ENCODE measurements at places on chromosomes 12 and 14.
A peak's percentile ranks its signal among the peaks of the same experiment; 100 is the strongest.

DNA sequence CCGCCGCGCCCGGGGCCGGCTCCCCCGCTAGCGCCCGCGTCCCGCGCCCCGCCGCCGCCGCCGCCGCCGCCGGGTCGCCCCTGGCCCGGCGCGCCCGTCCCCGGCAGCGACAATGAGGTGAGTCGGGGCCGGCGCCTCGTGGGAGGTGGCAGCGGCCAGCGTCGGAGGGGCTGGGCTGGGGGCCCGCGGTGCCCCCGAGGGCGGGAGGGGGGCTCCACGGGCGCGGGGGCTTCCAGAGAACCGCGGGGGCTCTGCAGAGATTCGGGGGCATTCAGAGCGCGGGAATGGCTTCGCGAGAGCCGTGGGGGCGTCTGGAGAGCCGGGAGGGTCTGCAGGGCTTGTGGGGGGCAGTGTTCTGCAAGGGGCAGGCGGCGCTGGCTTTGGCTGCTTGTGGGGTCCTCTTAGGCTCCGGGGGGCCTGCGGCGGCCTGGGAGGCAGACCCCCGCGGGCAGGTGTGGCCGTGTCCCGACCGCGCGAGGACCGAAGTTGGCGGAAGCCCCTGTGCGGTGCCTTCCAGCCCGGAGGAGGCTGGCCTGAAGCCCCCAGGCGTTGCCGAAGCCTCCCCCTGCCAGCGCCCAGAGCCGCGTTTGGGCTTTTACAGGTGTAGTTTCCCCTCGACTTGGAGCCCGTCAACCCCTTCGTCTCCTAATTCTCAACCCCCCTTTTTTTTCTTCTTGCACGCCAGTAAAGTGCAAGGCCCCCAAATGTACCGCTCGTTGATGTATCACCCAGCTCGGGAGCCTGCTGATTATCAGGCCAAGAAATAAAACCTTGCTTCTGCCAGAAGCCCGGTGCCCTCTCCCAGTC lies 93.1 kb upstream of the EVL start:
- DNase-seq = no peak

DNA sequence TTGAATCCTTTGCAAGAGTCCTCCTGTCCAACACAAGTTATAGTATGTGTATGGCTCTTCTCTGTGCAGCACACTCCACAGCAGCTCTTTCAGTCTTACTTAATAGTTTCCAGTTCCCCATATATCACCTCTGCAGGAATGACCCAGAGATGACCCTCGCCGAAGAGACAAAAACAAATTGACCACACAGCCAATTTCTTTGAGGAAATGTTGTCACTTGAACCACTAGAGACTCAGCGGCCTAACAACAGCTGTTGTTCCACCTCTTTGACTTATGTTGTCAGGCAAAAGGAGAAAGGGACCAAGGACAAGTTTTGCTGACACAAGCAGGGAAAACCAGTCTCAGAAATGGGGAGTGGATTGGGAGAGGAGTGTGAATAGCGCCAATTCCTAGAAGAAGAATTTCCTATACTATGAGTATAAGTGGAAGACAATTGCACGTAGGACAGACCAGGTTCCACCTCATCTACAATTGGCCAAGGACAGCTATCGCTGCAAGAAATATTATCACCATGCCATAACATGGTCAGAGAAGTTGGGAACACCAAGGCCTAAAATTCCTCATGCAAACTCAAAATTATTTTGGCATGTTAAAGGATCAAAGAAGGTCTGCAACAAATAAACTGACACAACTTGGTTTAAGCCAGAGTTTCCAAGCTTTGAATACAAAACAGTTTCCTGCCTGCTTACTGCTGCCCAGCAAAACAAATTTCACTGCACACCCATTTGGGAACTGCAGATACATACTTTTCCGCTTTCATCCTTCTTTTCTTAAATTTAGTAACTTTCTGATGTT lies 41.7 kb upstream of the ITPR2 start:
- DNase-seq = no peak

DNA sequence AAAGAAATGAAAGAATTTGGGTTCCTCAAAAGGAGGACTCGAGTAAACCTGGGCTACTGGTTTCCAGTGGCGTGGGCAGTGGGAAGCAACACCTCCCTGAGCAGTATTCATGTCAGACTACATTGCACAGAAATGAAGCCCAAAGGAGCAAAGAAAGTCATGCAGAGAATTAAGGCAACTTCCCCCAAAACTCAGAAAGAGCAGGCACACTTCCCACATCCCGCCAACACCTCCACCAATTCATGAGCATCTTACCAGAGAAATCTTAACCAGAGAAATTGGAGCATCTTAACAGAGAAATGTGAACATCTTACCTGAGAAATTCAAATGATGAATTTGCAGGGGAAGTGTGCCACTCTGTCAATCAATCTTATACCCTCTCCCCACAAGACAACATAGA lies 36.7 kb downstream of the SLC8A3 start:
- no peak for DNase-seq

- DNase-seq = no peak
Observed at GRCh38 chr12:124217508-124218242, 77.2 kb upstream of the RFLNA start.

GRCh38 chr14:77641534-77642341 lies 25.3 kb upstream of the SPTLC2 start:
- DNase-seq = peak; percentile 10

DNA sequence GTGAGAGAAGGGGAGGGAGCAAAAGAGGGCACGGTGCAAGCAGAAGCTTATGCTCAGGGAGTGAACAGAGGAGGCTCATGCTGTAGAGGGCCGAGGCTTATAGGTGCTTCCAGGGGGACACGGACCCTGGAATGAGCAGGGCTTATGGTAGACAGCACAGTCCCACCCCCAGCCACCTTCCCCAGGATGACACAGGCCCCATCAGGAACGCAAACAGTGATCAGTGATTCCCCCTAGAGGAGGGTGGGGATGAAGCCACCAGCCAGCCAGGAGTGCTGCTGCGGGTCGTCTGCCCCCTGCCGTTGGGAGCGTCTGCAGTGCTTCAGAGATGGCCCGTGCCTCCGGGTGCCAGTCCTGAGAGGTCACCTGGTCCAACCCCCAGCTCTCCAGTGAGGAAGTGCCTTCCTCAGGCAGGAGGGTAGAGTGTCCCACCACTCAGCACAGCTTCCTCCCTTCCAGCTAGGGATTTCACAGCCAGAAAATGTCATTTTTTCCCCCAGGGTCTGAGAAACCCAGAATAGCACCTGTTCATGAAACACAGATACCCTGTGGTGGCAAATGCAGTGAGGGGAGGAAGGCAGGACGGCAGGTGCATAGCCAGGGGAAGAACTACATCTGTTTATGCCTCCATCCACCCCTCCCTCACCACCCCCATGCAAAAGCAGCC lies 60.7 kb downstream of the SLC6A12 start:
- no peak for DNase-seq

- no peak for DNase-seq
Observed at GRCh38 chr14:105053421-105053820, 11.8 kb downstream of the GPR132 start.

GRCh38 chr12:31362759-31363415 lies 36.9 kb upstream of the SINHCAF start:
- no peak for DNase-seq

GRCh38 chr14:65772921-65773574 lies 360.5 kb downstream of the FUT8 start:
- DNase-seq = no peak

DNA sequence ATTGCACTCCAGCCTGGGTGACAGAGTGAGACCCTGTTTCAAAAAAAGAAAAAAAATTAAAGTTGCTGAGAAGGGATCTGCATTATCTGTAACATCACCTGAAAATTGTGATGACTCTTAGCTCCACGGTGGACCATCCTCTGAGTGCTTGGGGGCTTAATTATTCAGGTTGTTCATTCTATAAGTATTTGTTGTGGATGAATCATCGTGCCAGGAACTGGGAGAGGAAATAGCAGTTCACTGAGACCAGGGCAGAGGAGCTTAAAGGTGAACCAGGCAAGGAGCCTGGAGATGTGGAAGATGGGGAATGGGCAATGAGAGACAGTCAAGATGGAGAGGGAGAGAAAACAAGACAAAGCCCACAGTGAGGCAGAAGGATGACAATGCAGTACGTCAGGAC lies 25.5 kb upstream of the GSC start:
- no peak for DNase-seq

- DNase-seq = no peak
Observed at GRCh38 chr14:55438066-55438683, 2.2 kb downstream of the TBPL2 start.

GRCh38 chr12:131716282-131716681 lies 5.4 kb downstream of the SFSWAP start:
- DNase-seq = no peak

GRCh38 chr12:68772714-68773113 lies 26.7 kb downstream of the SLC35E3 start:
- no peak for DNase-seq

GRCh38 chr14:71238835-71239234 lies 331.6 kb downstream of the PCNX1 start:
- DNase-seq = no peak

DNA sequence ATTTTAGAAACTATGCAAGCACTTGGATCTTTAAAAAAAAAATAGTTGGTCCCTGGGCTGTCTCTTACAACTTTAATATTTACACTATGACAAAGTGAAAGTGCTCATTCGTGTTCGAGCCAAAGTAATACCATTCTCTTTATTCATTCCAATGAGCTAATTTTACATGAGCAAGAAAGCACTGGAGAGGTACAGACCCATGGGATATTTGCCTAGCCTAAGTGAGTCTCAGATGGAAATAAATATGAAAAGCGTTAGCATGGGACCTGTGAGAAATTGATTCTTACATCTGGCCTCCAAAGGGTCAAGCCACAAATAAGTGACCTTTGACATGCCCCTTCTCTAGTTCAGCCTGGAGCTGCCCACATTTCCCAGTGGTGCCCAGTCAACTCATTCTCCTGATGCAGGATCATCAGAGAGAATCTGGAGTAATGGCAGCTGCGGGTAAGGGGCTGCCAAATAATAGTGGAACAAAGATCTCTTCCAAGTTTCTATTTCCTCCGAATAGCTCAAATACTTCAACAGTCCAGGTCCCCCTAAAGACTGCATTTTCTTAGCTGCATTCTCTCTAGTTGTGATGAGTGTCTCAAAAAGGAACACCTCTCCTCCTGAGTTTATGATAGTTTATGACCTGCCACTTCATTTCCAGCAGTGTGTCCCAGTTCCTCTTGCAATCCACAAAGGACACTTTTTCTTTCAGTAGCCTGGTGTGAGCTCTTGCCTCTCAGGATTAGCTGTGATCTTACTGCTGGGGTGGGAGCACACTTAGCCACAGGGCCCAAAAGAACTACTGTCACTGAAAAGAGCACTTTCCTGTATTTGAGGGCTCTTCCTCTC lies 208.2 kb downstream of the DAD1 start:
- no peak for DNase-seq

DNA sequence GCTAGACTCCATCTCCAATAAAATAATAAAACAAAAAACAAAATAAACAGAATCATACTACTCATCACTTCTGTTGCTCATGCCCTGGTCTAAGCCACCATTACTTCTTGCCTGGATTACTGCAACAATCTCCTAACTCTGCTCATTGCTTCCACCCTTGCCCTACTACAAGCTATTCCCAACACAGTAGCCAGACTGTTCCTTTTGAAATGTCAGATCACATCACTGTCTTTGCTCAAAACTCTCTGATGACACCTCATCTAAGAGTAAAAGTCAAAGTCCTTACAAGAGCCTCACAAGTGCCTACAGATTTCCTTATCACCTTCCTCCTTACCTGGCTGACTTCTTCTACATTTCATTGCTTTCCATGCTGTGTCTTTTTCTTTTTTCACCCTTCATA lies 10.0 kb downstream of the FBXO33 start:
- no peak for DNase-seq

DNA sequence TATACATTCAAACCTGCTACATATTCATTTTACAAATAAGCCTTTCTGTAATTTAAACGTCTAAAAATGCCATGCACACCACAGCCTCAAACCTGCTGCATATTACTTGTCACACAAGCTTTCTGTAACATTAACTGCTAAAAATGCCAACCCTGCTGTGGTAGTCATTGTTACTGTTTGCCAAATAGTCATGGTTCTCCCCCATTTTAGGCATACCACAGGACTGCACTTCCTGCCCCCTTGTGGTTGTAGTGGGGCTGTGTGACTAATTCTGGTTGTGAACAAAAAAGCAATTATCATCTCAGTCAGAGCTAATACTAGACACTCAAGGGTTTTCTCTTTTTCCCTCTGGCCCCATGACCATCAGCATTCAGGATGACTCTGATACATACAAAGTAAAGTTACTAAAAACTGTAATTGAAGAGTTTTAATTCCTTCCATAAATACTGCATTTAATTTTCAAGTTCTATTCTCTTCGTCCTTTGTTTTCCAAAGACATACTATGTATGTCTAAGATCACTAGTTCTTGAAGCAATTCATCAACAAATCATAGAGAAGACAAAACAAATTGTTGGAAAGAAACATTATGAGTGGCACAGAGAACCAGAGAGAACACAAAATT lies 5.7 kb upstream of the SLC35F4 start:
- DNase-seq = no peak

DNA sequence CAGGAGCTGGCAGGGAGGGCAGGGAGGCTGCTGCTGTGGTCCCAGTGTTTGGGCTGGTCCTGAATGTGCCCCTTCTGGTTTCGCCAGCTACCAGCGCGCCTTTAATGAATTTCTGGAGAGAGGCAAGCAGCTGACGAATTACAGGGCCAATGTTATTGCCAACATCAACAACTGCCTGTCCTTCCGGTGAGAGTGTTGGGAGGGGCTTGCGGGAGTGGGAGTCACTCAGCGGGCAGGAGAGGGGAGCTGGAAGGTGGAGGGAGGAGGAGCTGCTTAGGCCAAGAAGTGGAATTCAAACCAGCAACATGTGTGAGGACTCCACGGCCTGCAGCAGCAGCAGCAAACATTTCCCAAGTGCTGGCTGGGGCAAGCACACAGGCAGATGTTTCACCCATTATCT lies 7.7 kb downstream of the TNFAIP2 start:
- DNase-seq = no peak

- no peak for DNase-seq
Observed at GRCh38 chr14:64232095-64232838, 61.9 kb downstream of the ESR2 start.

DNA sequence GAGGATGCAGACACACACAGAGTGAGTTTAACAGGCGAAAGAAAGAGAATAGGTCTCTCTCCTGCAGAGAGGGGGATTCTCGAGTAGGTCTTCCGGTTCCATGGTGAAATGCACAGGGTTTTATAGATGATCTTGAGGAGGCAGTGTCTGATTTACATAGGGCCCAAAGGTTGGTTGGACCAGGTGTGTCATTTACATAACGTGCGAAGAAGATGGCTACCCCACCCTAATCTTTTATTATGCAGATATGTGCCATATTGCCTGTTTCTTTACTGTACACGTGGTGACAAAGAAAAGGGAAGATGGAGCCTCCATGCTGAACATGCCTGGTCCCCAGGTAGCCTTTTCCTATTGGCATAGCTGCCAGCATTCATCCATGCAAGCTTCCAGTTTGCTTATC lies 219.8 kb downstream of the CRADD start:
- no peak for DNase-seq

GRCh38 chr14:77224212-77224611 lies 42.6 kb downstream of the TMEM63C start:
- DNase-seq = no peak

- no peak for DNase-seq
Observed at GRCh38 chr14:48710133-48710532, 876.0 kb downstream of the RPS29 start.

GRCh38 chr12:55227643-55228042 lies 6.8 kb downstream of the OR10A7 start:
- no peak for DNase-seq
